ENCODE measurements at places on chromosomes 11 and 22.

- DNase-seq = no peak
Observed at GRCh38 chr11:132777067-132777975, 755.0 kb downstream of the OPCML start.

- DNase-seq = no peak
Observed at GRCh38 chr11:115916608-115917007, 412.4 kb upstream of the CADM1 start.

DNA sequence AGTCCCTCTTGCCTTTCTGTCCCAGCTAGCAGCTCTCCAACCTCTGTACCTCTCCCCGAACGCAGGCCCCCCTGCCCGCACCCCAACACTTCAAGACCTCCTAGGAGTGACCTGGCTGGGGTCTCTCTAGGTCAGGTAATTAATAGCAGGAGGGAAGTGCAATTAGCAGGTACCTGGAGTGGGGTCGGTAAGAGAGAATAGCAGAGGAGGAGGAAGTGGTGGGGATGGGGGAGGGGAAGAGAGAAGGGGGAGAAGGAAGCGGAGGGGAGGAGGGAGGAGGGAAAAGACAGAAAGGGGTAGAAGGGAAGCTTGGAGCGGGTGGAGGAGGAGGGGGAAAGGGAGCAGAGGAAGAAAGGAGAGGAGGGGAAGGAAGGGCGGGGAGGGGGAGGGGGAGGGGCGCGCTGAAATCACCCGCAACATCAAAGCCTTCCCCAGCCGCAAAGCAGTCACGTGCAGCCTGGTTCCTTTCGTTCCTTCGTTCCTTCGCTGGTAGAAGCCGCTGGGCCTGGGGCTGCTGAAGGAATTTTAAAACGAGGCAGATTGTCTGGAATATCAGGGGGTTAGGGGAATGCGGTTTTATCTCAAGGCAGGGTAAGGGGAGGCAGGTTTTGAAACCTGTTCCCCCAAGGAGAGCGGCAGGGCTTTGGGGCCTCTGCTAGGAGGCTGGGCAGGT, 29.3 kb upstream of the TCF20 start:
- no peak for DNase-seq

DNA sequence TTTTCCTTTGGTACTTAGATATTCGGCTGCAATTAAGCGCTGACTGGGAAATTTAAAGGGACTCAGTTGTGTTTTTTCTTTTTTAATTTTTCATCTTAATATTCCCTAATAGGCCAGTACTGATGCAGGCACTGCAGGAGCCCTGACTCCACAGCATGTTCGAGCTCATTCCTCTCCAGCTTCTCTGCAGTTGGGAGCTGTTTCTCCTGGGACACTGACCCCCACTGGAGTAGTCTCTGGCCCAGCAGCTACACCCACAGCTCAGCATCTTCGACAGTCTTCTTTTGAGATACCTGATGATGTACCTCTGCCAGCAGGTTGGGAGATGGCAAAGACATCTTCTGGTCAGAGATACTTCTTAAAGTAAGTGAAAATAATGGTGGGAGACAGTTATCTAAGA, 3.8 kb downstream of the YAP1 start:
- no peak for DNase-seq
